CD4-positive, alpha-beta T cell treated with Interleukin-10 for 1 hour (primary cell): ENCODE measurements at places on chromosomes 2 and 18.

DNA sequence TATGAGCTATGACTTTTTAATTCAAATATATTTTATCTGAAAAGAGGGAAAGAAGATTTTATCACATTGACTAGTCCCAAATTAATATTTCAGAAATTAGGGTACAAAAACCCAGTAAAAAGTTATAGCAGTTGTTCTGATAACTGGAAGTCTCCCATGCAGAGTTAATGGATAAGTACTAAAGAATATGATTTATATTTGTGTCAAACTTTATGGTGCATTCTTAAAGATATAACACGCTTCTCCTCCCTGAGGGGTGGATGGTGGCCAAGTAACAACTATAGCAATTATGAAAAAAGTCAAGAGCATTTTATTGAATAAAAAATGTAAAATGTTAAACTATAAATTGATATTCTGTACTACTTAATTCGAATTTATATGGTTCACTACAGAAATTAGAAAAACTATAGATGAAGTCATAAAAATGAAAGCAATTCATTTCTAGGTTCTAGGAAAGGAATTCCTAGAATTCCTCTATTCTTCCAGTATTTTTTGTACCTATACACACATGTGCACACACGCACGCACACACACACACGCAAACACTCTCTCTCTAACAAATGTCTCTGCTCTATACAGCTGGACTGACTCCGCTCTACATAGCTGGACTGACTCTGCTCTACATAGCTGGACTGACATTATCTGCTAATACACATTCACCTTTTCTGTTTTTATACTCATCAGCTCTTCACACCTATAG is 111.3 kb downstream of the PRELID3A start:
- no peak for DNase-seq

DNA sequence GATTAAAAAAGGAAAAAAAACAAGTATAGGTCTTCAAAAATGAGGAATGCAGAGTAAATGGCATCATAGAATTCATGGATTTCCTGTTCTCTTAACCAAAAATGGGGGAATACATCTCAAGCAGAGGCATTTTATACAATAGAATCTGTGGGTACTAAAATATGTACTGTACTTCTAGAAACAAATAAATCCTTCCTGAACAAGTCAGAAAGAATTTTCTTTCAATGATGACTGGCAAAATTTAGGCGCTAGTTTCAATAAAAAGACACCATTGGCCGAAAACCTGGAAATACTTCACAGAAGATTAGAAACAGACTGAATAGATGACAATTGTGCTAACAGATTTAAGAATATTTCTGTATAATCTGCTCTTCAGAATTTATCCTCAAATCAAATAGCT is 15.1 kb downstream of the TRAK2 start:
- no peak for DNase-seq

DNA sequence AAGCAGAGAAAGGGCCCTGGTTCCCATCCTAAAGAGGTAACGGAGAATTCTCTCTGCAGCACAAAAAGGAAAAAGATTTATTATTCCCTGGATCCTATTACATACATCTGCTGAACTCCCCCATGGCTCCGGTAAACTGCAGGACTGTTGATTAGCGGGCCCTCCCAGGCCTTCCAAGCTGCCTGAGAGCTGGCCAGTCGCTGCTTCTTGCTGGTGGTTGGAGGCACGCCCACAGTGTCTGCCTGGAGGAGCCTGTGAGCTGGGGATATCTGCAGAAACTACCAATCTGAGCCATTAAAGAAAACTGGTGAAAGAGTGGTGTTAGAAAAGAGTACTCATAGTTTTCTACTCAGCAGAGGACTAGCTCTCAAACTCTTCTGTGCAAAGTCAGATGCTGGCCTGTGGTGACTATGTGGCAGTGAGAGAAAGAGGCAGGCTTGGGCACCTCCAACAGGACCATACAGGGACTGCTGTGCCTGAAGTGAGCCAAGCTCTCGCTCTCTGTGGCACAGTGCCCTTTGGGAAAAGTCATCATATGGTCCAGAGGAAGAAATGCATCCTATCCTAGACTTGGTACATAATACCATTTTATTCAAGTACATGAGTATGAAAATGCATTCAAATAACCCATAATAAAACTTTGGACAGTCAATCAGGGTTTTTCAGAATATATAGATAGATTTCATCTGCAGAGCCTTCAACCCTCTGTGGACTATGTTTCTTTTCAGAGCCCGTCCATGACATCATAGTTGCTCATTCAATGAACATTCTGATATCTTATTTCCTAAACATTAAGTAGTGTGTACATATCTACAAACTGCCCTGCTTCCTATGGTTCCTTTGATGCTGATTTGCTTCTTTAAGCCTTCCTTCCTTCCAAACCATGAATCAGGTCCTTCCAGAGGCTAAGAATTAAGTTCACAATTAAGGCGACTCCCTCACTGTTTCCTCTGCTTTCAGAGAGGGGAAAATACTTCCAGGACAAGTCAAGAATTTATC is 242.0 kb upstream of the LYPD1 start:
- no peak for DNase-seq

GRCh38 chr2:42457011-42457410 is 36.8 kb downstream of the KCNG3 start:
- DNase-seq = no peak

- no peak for DNase-seq
These were observed 1.9 kb downstream of the SP5 start for GRCh38 chr2:170716851-170717598.

GRCh38 chr2:197911667-197912066 is 107.3 kb downstream of the PLCL1 start:
- no peak for DNase-seq

- no peak for DNase-seq
These were observed 53.5 kb downstream of the CDH19 start for GRCh38 chr18:66550366-66550765.

GRCh38 chr2:238864207-238865014 is 16.5 kb downstream of the TWIST2 start:
- no peak for DNase-seq

DNA sequence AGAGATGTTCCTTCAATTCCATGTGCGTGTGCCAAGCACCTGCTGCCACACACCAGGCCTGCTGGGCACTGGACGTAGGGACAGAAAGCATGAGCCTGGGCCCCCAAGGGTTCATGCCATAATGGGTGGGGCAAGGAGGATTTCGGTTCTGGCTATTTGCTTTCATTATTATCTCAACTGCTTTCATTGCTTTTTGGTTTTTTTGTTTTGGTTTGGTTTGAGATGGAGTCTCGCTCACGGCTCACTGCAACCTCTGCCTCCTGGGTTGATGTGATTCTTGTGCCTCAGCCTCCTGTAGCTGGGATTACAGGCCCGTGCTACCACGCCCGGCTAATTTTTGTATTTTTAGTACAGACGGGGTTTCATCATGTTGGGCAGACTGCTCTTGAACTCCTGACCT is 57.2 kb downstream of the SF3B1 start:
- DNase-seq = no peak

- no peak for DNase-seq
These were observed 78.6 kb upstream of the HPCAL1 start for GRCh38 chr2:10223932-10224720.

DNA sequence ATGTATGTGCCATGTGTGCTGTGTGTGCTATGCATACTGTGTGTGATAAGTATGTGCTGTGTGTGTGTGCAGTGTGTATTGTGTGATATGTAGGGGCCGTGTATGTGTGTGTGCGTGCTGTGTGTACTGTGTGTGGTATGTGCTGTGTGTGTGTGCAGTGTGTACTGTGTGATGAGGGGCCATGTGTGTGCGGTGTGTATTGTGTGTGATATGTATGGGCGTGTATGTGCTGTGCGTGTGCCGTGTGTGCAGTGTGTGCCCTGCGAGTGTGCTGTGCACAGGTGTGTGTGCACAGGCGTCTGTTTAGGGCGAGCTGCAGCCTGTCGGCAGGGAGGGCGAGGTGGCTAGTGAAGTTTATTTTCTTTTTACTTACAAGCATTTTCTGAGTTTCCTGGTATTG is 16.1 kb downstream of the SNORC start:
- no peak for DNase-seq

- no peak for DNase-seq
These were observed 75.6 kb downstream of the ICOS start for GRCh38 chr2:204012072-204012653.

DNA sequence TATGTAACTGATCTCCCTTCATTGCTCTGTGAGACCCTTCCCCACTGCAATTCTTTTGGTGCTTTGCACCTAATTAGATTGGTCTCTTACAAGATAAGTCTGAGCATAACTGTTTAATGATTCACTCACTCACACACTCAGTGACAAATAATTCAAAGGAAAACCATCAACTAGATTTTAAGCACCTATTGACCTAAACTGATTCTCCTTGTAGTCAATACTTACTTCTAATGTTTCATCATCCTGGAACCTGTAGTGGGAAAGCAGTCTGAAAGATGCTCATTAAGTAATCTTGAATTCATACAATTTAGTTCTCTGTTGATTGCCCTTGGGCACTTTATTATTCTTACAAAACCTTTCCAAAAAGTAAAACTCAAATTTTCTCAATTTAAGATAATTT is 74.3 kb upstream of the COL5A2 start:
- DNase-seq = no peak

DNA sequence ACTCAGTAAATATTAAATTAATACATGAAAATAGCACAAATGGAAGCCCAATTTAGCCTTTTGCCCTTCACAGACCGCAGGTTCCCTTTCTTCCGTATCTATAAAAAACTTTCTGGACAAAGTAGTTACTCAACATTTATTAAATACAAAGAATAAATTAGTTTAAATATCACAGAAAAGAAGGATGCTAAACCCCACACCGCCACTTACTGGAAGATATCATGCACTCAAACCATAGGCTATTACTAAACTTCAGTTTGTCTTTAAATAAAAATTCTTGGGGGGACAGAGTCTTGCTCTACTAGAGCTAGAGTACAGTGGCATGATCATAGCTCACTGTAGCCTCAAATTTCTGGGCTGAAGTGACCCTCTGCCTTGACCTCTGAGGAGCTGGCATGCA is 120.7 kb upstream of the FHL2 start:
- DNase-seq = no peak

DNA sequence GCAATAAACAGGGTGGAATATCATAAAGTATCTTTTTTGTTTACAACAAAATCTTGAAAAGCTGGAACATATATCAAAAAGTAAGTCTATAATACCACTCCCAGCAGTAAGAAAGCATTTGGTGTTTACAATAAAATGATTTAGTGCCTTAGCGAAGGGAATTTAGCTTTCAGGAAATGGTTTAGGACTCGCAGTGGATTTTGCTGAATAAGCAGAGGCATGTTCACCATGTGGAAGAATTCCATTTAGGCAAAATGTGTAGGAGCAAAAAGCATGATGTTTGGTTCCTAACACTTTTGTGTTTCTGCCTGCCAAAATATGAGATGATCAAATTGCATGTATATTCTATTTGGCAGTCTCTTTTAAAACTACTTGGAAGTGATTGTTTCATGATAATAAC is 163.6 kb downstream of the AGPS start:
- no peak for DNase-seq

- DNase-seq = no peak
These were observed 42.8 kb upstream of the LAPTM4A start for GRCh38 chr2:20094142-20094755.

GRCh38 chr2:233673896-233674295 is 2.2 kb downstream of the UGT1A9 start:
- DNase-seq = no peak

- no peak for DNase-seq
These were observed 9.4 kb downstream of the ADAM23 start for GRCh38 chr2:206452750-206453149.

DNA sequence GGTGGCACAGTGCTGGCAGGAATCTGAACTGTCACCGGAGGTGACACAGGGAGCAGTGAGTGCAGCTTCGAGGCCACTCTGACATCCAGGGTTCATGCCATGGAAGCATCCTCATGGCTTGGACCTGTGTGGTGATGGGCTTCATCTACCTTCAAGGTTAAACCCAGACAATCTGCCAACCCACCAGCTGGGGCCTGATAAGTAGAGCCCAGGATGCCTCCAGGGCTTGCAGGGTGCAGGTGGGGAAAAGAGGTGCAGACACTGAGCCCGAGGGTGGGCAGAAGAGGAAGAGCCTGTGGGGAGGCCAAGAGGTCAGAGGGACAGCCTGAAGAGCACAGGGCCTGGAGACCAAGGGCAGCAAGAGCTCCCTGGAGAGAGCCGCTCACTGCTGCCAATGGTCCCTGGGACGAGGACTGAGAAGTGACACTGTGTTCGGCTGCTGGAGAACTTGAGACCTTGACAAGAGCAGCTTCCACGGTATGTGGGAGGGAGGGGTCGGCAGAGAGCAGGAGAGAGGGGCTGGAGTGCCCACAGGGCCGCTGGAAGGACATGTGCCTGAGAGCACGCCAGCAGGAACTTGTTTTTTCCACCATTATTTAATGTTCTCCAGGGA is 8.1 kb upstream of the HES6 start:
- DNase-seq = no peak

- no peak for DNase-seq
These were observed 29.5 kb upstream of the CHMP1B start for GRCh38 chr18:11821643-11822237.

GRCh38 chr2:187228986-187229385 is 219.1 kb downstream of the CALCRL start:
- no peak for DNase-seq

DNA sequence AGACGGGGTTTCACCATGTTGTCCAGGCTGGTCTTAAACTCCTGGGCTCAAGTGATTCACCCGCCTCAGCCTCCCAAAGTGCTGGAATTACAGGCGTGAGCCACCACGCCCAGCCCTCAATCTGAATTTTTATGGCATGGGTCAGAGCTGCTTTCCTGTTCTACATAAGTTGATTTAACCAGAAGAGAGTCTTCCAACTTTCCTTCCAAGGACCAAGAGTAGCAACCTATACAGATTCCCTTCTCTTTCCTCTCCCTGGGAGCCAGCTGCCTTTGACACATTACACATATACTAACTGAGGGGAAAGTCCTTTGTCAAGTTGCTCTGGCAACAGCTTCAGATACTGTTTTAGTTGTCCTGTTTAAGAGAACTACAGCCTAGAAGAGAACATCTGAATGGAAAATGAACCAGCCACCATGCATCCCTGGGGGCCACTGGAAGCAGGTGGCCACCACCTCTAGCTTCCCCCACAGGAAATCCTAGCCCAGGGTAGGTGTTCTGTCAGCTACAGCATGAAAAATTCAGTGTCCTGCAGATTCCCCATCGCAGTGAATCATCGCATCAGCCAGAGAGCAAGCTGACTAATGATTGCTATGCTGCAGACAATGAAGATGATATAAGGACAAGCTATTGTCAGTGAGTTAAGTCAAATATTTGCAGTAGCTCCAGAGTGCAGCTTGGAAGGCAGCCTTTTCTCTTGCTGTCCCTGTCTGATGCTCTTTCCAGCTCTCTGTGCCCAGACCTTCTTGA is 62.9 kb downstream of the POMC start:
- no peak for DNase-seq

- DNase-seq = no peak
These were observed 2.2 kb downstream of the LRATD1 start for GRCh38 chr2:14634489-14635390.

GRCh38 chr2:112627060-112628040 is 18.4 kb upstream of the SLC20A1 start:
- DNase-seq = peak; percentile 53

DNA sequence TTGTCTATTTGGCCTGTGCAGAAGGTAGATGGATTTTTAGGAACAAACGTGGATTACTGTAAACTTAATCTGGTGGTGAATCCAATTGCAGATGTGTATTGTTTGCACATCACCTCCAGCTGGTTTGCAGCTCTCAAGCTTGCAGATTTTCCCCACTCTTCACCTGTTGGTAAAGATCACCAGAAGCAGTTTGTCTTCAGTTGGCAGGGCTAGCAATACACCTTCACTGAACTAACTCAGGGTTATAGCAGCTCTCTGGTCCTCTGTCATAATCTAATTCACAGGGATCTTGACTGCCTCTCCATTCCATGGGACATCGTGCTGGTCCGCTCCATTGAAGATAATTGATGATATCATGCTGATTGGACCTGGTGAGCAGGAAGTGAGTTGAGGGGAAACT is 181.5 kb downstream of the VAPA start:
- no peak for DNase-seq
